ENCODE measurements at places on chromosomes 5 and 9.

DNA sequence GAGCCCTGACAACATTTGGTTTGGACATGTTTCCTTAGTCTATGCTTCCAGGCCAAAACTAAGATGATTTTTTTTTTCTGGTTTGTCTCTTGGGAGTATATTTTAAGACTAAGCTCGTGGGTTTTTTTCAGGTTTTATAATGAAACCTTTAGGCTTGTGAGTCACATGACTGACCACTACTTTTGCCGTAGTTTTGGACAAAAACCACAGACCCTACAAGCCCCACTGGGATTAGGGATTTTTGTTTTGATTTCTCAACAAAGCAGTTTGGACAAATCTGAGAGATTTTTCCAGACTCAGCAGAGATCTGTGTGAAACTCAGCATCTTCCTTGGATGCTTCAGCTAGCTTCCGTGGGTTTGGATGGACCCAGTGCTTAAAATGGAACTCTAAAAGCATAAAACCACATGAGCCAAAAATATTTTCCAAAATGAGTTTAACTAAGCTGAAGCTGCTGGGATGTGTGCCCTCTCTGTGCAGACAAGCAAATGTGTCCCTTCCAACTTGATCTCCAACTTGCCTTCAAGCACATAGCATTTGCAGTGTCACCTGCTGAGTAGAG lies 70.3 kb upstream of the SMIM15 start:
- no peak for DNase-seq

- no peak for DNase-seq
Observed at GRCh38 chr9:12798066-12798770, 23.4 kb downstream of the LURAP1L start.

- DNase-seq = no peak
Observed at GRCh38 chr9:93624977-93625376, 48.6 kb downstream of the PHF2 start.

DNA sequence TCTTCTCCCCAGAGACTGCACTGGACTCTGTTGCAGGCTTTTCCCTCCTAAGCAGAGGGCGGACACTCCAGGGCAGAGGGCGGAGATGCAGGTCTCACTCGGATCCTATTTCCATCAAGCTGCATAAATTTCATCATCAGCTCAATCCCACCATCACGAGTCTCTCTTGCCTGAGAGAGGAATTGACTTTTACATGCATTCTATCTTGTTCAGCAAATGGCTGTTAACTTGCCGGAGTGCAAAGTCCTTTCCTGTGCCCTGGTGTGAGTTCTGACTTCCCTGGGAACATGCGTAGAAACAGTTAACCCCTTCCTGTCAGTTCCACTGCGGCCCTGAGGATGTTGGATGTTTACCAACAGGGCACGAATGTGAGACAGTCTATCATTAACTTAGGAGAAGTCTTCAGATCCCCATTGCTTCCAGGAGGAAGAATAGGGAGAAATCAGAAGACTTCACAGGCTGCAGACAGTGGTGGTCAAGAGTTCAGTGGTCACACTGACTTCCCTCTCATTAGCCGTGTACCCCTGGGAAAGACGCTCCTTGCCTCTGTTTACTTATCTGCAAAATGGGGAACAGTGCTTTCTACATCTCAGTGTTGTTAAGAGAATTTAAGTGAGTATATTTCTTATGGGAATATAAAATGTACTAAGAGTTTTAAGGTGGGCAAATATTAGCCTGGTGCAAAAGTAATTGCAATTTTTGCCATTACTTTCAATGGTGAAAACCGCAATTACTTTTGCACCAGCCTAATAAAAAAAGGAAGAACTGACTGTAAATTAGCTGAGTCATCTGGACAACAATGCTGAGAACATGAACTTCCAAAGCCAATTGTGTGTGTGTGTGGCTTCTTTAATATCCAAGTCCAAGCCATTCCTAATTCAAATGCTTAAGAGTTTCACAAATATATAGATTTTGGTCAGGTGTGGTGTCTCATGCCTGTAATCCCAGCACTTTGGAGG lies 248.0 kb downstream of the DRD1 start:
- no peak for DNase-seq

- DNase-seq = no peak
Observed at GRCh38 chr5:891837-892393, 686 bp downstream of the BRD9 start.

GRCh38 chr5:14594378-14595074 lies 12.9 kb downstream of the OTULINL start:
- DNase-seq = no peak

GRCh38 chr5:8897316-8897715 lies 648.6 kb downstream of the SEMA5A start:
- no peak for DNase-seq

GRCh38 chr9:120723565-120723964 lies 9.3 kb upstream of the MEGF9 start:
- DNase-seq = no peak

- no peak for DNase-seq
Observed at GRCh38 chr5:153130296-153130695, 360.2 kb upstream of the GRIA1 start.

DNA sequence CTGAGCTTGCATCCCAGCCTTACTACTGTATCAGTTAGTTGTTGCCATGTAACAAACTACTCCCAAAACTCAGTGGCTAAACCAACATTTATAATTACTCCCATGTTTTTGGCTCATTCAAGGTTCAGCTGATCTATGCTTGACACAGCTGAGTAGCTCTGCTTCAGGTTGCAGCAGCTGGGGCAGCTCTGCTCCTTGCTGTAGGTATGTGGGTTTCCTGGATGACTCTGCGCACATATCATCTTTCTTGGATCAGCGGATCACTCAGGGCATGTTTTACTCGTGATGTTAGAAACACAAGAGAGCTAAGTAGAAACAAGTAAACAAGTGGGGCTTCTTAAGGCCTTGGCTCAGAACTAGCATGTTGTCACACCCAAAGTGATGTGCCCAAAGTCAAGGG lies 15.1 kb downstream of the TEK start:
- DNase-seq = no peak

DNA sequence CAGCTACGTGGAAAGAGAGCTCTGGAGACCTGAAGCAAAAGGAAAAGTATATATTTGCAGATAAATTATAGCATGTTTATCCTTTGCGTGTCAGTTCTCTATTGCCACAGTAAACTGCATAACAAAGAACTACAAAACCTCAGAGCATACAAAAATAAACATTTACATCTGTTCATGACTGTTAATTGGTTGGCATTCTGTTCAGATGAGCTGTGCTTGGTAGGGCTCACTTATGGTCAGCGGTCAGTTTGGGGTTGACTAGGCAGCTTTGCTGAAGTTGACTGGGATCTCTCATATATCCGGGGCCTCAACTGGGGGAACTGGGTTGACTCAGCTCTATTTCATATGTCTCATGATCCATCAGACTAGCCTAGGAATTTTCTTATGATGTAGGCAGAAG lies 257.7 kb downstream of the TLE1 start:
- DNase-seq = no peak

GRCh38 chr5:125612181-125612721 lies 811.0 kb upstream of the GRAMD2B start:
- peak; percentile 37 for DNase-seq

DNA sequence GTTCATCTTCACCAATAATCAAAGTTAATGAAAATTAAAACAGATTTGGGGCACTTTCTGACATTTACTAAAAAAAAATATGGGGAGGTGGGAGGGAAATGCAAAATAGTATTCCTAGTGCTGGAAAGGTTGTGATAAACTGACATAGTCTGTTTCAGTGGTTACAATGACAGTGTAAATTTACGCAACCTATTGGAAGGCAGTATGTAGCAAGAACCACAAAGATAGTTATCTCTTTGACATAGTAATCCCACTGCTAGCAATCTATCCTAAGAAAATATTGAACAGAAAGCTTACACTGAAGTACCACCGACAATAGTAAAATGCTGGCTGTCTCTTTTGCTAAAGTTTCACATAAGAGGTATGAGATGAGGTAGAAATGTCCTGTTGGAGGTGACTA lies 15.1 kb upstream of the EPB41L4B start:
- DNase-seq = no peak

DNA sequence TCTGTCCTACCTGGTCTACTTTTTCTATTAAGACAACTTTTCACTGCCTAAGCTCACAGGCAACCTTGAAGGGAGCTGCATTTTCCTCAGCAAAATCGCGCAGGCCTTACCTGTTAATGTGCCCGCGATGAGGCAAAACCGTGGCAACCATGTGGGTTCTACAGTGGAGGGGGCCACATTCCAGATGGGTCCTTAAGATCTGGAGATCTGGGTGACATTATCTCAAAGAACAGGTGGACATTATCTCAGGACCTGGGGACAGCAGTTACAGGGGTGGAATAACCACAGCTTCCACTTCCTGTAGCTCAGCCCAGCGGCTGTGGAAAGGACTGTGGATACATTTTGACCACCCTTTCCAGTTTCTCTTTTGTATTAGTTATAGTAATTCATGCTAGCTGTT lies 112.8 kb upstream of the PTCH1 start:
- DNase-seq = no peak

DNA sequence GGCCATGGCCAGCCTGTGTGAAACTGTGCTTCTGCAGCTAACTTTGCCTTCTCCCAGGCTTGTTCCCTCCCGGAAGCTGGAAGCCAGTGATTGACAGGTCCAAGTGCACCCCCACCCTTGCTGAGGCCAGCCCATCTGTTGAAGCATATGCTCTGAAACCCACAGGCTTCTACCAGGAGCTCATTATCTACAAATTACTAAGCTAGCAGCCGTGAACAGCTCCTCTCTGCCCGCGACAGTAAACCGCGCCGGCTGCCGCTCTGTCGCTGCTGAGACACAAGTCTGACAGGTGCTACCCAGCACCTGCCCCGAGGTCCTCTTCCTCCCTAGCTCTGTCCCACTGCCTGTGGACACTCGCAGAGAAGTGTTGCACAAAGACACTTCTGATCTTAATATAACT lies 490.9 kb downstream of the GADD45G start:
- no peak for DNase-seq

DNA sequence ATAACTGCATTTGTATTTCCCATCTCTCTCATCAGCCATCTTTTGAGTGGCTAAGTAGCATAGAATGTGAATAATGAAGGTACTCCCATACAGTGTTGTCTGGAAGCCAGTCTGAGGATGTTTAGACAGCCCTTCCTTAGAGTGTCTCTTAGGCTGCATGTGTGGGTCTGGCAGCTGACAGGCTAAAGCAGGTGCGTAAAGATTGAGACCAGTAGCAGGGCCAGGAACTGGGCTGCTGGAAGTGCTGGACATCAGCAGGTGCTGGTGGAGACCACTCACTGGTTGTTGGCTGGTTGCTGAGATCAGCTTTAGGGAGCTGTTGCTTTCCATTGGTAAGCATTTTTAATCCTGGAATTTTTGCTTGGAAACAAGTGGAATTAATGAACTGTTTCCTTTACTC lies 197.5 kb downstream of the PCSK5 start:
- DNase-seq = no peak

GRCh38 chr5:14397717-14398116 lies 183.9 kb upstream of the OTULINL start:
- DNase-seq = no peak

DNA sequence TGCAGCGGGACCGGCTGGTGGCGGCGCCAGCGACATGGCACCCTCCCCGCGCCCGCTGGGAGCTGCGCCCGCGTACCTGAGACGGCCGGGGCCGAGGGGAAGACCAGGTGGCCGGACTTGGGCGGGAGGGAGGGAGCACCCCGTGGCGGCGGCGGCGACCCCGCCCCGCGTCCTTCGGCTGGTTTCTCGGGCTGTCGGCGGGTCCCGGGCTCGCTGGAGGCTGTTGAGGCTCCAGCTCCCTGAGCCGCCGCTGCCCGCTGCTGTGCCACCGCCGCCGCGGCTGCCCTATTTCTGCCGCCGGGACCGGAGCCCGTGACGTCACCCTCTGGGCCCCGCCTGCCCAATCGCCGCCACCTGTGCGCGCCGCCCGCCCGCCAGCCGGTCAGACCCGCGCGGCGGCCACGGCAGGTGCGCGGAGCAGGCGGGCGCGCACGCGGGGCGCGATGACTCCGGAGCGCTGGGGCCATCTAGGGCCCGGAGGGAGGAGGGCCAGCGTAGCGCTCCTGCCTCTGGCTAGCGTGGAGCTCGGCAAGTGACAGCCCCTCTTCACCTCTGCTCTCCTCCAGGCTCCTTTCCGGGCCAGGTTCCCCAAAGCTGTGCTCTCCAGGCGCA lies at the start of gene FSTL4:
Gene FSTL4 (minus strand): TSS at position 293 of the 612 bp plus-strand sequence.
- no peak for DNase-seq

DNA sequence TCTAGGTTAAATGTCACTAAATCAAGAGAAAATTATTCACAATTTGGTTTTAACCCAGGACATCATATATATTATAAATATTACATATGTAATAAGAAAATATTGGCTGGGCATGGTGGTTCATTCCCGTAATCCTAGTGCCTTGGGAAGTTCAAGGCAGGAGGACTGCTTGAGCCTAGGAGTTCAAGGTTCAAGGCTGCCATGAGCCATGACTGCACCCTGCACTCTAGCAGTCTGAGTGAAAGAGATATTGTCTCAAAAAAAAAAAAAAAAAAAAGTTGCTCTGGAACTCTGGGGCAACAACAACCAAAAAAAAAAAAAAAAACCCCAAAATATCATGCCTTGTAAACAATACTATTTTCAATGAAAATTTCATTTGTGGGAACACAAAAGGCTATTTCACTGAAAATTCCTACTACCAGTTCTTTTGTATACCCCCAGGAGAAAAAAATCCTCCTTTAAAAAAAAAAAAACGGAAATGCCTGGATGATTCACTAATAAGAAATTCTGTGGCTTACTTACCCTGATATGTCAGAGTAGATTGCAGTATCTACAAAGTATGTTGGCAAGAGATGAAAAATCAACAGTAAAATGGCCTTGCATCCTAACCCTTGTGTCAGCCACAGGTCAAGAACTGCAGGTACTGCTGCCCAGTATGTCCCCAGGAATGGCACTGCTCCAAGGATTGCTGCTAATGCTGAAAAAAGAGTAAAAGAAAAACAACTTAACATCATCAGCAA lies 22.6 kb upstream of the CTNNAL1 start:
- no peak for DNase-seq

DNA sequence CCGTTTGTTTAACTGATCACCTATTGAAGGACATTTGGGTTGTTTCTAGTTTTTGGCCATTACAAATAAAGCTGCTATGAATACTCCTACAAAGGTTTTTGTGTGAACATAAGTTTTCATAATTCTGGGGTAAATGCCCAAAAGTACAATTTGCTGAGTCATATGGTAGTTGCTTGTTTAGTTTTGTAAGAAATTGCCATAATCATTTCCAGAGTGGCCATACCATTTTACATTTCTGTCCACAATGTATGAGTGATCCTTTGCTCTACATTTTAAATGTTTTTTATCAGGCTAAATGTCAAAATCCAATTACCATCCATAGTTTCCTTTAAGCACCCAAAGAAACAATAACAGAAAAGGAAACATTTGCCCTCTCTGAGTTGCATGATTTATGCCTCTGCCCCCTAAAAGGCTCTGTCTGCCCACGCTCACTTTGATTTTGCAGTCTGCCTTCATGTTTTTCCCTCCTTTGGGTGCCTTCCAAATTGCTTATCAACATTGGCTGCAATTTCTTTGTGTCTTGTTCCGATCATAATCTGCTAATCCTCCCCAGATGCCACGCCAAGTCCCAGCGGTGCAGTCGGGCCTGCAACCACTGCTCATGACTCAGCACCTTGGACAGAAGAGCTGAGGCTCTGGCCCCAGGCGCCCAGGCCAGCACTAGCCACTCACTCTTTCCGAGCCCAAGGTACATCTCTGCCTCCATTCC lies 339.2 kb downstream of the PIK3R1 start:
- no peak for DNase-seq

- DNase-seq = no peak
Observed at GRCh38 chr9:6367128-6367890, 39.1 kb downstream of the TPD52L3 start.
